A172 (cell line): ENCODE measurements at places on chromosomes 1 and 21.
A peak's percentile ranks its signal among the peaks of the same experiment; 100 is the strongest.

DNA sequence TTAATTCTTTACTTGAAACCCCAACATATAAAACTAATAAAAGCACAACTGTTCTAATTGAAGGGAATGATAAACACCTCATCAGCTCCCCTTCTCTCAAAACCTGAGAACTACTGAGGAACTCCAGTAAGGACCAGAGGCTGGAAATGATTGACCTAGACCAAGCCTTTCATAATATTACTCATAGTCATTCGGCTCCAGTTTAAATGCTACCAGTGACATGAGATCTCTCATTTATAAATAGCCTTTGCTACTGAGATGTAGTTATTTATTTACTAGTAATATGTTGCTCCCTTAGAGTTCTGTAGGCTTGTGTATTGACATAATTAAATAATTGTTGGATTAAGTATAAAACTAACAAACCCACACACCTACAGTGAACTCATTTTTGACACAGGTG is 209.8 kb upstream of the PRMT6 start:
- DNase-seq, result no peak

GRCh38 chr1:45365051-45365450 is 24.8 kb upstream of the MUTYH start:
- no peak for DNase-seq

DNA sequence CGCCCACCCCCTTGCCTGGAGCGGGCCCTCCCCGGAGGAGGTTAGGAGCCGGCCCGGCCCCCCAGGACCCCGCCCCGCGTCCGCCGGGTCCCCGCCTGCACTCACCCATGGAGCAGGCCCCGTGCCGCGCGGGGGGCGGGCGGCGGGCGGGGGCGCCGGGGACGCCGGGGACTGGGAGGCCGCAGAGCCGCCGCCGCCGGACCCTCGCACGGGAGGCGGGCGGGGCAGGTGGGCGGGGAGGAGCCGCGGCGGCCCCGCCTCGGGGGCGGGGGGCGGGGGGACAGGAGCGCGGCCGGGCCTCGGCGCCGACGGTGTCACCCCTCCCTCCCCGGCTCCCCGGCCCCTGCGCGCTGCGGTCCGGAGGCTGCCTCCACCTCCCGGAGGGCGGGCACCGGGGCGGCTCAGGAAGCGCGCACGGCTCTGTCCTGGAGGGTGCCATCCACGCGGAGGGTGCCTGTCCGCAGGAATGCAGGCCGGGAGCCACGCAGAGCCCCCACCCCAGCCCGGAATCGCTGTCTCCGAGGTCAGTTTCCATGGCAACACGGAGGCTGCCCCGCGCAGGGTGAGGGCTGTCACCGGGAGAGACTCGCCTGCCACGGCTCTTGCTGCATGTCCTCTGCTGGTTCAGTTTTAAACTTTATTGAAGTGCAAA is 5.9 kb upstream of the PLEKHG5 start:
- DNase-seq, result peak; percentile 27

- DNase-seq, result peak; percentile 77
Observed at GRCh38 chr1:248810727-248811513, 14.8 kb downstream of the SH3BP5L start.

DNA sequence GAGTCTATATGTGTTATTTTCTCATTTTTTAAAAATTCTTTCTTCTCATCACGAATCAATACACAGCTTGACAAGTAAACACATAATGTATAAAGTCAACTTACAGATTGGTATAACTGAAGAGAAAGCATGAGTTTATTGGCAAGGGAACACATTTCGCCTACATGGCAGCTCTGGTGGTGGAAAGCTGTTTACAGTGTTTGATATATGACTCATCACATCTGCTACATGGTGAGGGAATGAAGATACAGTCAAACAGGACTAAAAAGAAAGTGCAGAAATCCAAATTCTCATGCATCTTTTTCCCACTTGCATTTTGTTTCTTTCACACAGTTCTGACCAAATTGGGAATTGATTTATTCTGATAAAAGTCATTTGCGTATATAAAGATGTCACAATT is 122.2 kb upstream of the ADGRL4 start:
- DNase-seq, result peak; percentile 35

DNA sequence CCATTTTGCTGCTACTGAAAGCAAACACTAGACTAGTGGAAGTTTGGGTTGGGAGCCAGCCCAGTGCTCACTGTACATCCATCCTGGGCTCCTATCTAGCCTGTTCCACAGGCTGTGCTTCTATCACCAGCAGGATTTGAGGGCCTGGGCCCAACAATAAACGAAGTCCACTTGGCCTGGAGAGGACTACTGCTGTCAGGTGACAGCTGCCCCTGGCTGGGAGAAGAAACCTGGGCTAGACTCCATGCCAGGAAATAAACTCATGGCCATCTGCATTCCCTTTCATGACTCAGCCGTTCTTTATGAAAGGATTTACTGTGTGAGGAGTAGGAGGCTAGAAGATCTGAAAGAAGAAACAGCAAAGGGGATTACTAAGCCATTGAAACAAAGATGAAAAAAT is 35.5 kb downstream of the COLGALT2 start:
- DNase-seq, result peak; percentile 94

DNA sequence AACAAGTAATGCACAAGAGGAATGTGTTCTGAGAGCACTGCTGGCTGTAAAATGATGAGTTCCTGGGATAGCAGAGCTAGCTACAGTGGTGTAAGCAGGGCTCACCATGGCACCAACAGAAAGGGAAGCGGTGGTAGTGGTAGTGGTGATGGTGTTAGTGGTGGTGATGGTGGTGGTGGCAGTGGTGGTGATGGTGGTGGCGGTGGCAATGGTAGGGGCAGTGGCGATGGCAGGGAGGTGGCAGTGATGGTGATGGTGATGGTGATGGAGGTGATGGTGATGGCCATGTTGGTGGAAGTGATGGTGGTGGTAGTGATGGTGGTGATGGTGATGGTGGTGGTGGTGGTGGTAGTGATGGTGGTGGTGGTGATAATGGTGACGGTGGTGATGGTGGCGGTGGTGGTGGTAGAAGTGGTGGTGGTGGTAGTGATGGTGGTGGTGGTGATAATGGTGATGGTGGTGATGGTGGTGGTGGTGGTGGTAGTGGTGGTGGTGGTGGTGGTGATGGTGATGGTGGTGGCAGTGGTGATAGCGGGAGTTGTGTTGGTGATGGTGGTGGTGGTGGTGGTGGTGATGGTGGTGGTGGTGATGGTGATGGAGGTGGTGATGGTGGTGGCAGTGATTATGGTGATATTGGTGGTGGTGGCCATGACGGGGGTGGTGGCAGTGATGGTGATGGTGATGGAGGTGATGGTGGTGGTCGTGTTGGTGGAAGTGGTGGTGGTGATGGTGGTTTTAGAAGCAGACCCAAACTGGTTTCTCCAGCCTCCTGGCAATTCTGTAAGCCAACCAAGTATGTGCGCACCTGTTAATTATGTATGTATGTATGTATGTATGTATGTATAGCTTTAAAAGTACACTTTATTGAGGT is 254.1 kb downstream of the TRABD2B start:
- DNase-seq, result no peak

DNA sequence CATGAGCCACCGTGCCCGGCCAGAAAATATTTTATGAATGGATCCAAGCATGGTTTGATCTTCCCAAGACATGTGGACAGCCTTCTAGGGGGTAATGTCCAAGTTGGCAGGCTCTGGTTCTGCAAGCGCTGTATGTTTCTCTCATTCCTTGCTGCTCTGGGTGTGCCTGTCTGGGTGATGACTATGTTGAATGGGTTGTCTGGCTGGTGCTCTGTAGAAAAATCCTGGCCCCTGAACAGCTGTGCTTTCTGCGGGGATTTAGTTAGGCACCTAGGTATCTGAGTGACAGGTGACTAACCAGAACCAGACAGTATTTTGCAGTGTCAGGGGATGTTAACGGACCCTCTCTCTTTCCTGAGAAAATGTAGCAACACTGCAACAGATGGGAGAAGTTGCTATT is 14.1 kb downstream of the HUNK start:
- DNase-seq, result no peak

DNA sequence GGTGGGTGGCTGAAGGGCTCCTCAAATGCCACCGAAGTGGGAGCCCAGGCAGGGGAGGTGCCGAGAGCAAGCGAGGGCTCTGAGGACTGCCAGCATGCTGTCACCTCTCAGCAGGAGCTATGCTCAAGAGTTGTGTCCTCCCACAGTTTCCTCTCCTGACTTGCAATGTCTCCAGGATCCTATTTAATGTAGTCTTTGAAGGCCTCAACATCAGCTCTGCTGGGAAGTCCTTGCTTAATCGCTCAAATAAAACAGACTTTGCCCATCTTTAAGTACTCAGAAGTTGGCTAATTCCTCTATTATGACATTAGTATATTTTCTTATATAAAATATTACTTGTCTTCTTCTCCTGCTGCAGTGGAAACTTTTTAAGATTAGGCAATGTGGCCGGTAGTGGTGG is 154.2 kb upstream of the NRIP1 start:
- no peak for DNase-seq

DNA sequence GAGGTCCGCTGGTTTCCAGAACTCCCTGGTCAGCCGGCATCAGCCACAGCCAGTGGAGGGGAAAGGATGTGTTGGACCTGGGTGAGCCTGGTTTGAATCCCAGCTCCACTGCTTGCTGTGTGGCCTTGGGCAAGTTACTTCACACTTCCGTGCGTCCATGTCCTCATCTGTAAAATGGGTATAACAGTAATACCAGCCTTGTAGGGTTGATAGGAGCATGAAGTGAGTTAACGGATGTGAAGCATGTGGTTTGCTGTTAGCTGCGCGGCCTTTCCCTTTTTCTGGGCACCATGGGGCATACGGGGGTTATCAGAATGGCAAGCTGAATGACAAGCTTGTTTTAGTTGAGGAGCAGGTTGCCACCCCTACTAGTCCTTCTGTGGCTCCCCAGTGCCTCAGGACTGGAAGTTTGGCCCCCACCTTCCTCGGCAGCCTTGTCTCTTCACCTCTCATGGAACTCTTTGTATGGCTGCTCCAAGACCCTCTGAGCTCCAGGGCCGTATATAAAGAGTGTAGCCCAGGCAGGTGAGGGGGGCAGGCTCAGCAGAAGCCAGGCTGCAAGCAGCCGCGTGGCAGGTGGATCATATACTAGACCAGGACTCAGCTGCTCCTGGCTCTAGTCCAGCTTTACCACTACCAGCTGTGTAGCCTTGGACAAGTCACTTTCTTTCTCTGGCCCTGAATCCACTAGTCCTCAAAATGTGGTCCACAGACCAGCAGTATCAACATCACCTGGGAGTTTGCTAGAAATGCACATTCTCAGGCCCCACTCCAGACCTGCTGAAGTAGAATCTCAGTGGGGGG is 95.4 kb downstream of the LACTBL1 start:
- DNase-seq, result no peak

GRCh38 chr21:21971384-21971783 is 973.2 kb downstream of the NCAM2 start:
- no peak for DNase-seq

- no peak for DNase-seq
Observed at GRCh38 chr1:209395169-209395568, 188.3 kb upstream of the CAMK1G start.
